ENCODE measurements at places on chromosomes 16 and 17.

GRCh38 chr17:14471052-14471451 is 170.2 kb downstream of the HS3ST3B1 start:
- no peak for DNase-seq

DNA sequence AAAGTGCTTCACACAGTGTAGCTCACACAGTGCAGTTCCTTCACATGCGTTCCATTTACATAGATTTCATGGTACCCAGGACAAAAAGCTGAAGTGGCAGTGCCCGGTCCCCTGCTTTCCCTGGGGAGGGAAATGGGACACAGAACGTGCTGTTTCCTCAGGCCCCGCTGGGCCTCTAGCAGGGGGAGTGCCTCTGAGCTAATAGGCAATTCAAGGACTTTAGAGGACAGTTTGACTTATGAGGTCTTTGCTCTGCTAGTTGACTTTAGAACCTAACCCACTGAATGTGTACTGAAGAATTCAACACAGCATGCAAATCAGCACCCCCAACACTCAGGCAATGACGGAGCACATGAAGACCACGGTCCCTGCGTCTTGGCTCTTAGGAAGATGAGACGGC is 6.8 kb downstream of the CDIP1 start:
- no peak for DNase-seq

DNA sequence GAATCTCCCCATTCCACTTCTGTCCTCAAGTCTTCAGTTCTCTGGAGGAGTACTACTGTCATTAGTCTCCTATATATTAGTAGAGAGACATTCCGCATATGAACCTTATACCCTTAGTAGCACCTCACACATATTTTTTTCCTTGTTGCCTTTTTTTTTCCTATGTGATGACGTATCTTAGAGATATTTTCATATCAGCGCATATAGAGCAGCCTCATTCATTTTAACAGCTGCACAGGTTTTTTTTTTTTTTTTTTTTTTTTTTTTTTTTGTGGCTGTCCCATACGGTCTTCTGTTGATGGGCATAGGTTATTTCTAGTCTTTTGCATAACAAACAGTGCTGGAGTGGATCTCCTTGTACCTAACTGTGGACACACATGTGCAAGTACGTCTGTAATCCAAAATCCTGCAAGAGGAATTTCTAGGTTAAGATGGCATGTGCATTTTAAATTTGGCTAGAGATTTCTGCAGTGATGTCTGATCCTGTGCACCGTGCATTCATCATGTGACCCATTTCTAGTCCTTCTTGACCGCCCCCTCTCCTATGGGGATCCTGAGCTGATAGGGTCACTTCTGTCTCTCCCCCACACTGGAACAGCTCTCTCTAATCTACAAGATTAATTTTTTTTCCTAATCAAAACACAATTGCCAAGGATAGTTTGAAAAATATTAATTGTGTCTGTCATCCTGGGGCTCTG is 64.8 kb downstream of the PRKCB start:
- no peak for DNase-seq

DNA sequence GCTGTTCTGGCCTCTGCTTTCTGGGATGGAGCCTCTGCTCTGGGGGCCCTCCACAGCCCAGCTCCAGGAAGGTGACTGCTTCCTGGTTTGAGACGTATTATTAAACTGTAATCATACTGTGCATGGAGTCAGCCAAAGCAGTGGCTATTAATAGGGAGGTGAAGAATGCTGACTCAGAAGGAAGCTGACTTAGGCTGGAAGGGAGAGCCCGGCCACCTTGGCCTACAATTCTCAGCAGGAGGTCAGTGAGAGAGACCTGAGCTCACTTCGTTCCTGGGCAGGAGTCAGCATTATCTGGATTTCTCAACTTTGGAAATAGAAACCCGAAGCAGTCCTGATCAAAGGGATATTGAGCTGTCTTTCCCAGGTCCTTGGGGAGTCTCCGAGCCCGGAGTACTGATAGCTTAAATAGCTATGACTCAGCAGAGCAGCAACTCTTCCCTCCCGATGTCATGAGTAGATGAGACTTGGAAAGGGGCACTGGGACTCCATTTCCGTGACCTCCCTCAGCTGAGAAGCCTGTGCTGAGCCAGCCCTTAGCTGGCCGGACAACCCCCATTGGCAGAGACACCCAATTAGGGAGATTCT is 91.8 kb downstream of the YPEL2 start:
- peak; percentile 56 for DNase-seq

GRCh38 chr17:45311760-45312476 is 4.9 kb downstream of the MAP3K14 start:
- no peak for DNase-seq
